ENCODE measurements at places on chromosomes 3 and 15.

DNA sequence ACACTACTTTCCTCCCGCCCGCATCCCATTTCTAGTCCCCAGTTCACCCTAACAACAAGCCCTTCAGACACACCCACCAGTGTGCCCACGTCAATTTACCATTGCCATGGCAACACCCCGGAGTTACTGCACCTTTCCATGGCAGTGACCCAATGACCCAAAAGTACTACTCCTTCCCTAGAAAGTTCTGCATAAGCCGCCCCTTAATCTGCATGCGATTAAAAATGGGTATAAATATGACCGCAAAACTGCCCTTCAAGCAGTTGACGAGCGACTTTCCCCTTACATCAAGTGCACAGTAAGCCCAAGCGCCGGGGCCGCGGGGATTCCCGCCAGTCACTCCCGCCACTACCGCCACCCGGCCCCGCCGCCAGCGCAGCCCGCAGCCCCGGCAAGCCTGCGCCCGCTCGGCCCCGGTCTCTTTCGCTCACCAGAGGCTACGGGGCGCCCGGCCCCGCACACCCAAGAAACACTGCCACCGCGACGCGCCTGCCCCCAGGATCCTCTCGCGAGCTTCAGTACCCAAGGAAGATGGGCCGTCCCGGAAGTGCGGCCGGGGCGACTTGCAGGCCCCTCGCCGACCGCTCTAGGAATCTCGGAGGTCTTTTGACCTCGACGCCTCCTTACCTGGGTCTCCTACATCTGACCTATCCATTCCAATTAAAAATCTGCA, 27.2 kb upstream of the ZNF502 start:
- peak; percentile 66 for DNase-seq

- no peak for DNase-seq
Observed at GRCh38 chr3:181912384-181912783, 200.7 kb downstream of the SOX2 start.

DNA sequence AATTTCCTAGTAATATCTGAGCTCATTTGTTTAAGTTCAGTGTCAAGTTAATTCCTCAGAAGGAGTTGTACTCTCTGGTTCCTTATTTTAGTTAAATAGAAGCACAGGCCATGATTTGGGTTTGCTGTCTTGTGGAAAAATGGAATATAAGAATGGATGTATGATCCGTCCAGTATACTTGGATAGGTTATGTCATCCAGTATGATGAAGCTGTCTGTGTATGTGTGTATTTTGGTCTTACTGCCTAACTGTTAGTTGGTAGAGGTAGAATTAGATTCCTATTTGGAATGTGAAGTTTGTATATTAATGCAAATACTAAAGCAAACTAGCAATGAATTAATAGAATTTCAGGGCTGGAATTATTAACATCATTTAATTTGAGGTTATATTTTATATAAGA, 7.9 kb downstream of the KBTBD8 start:
- DNase-seq = no peak

- no peak for DNase-seq
Observed at GRCh38 chr3:180335050-180335449, 266.9 kb upstream of the TTC14 start.

- peak; percentile 69 for DNase-seq
Observed at GRCh38 chr3:173502983-173503568, 105.5 kb downstream of the NLGN1 start.

GRCh38 chr3:65020281-65021160, 332.7 kb upstream of the ADAMTS9 start:
- DNase-seq = no peak

GRCh38 chr3:196624907-196625306, 14.6 kb upstream of the NRROS start:
- DNase-seq = no peak

- no peak for DNase-seq
Observed at GRCh38 chr3:97742036-97742435, 22.5 kb upstream of the ARL6 start.

GRCh38 chr3:43770426-43771103, 79.8 kb downstream of the ABHD5 start:
- no peak for DNase-seq

DNA sequence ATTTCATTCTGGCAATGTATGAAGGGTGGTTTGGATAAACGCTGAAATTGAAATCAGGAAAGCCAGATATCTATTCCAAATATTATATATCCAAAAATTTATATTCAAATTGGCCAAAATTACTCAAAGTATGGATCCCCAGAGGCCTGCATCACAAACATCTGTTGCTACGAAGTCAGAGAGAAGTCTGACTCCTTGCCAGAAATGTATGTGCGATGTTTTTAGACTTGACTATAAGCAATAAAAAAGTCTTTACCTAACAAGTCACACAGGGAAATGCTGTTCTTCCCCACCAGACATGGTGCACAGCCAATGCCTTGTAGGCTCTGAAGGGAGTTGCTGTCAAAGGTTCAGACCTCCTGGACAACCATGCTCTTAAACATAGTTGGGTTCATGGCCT, 533.1 kb downstream of the OTOL1 start:
- DNase-seq = no peak

DNA sequence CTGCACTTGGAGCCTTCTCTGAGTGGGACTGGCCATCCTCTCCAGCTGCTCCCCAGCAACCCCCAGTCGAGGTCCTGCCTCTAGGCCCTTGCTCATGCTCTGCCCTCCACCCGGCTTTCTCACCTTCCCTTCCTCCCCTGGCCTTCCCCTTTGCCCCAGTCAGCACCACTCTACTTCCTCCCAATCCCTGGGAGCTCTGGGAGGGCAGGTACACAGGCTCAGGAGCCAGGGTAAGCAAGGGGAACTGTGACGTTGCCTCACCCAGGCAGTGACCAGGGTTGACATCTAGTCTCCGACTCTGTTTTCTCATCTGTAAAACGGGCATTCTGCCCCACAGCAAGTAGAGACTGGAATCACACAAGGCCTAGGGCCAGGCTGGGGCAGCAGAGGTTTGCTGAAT, 66.6 kb upstream of the TMEM115 start:
- DNase-seq = no peak

DNA sequence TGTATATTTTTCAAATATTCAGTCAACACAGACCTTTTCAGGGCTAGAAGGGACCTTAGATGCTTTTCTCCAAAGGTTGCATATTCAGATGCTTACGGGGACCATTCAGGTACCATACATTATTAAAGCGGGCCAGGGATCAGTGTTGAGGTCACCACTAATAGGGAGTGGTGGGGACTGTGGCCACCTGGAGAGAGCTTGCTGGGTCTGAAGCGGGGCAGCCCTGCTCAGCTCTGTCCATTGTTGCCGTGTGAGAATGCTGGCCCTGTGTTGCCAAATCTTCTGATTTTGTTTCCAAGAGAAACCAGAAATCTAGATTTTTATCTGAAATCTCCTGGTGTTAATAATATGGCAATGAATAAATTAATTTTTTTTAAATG, 23.7 kb downstream of the ABHD2 start:
- DNase-seq = no peak

GRCh38 chr15:29490747-29491471, 221.3 kb upstream of the NSMCE3 start:
- DNase-seq = no peak

GRCh38 chr15:94259121-94259751, 27.9 kb downstream of the MCTP2 start:
- DNase-seq = no peak

- no peak for DNase-seq
Observed at GRCh38 chr3:195270817-195271409, at the start of gene XXYLT1. Gene XXYLT1, minus strand, starts transcription at chr3:195271159. Its CDS starts 101 bp downstream, at chr3:195271058.

DNA sequence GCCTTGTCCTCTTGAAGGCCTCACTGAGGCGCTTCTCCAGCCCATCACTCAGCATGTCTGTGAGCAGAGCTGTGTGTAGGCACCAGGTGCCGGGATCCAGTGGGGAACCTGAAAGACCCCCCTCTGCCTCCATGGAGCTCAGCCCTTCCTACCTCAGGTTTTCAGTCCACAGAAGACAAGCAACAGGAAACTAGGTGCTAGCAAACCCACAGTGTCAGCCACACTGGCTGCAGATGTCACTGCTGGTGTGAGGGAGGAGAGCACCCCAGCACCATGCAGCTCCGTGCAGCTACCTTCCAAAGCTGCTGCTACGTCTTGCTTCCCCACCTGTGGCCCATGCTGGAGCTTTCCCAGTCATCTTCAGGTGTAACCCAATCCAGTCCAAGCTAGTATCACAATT, 17.9 kb downstream of the PSTPIP1 start:
- no peak for DNase-seq

DNA sequence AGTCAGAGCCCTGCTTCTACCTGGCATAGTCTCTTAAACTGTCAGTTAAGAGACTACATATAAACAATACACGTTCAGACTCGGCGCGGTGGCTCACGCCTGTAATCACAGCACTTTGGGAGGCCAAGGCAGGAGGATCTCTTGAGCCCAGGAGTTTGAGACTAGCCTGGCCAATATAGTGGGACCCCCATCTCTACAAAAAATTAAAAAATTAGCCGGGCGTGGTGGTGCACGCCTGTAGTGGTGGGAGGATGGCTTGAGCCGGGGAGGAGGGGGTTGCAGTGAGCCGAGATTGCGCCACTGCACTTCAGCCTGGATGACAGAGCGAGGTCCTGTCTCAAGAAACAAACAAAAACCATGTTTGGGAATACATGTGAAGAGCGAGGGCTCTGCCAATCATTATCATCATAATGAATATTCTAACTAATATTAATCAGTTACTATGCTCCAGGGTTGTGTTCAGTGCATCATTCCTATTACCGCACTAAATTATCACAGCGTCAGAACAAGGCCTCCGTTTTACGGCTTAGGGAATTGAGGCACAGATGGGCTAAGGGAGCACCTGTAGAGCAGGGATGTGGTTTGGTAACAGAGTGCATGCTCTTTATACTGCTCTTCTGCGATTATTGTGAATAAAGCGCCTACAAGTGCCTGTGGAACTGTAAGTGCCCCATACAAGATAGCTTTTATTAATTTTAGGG, 844 bp upstream of the UQCC5 start:
- DNase-seq = no peak

DNA sequence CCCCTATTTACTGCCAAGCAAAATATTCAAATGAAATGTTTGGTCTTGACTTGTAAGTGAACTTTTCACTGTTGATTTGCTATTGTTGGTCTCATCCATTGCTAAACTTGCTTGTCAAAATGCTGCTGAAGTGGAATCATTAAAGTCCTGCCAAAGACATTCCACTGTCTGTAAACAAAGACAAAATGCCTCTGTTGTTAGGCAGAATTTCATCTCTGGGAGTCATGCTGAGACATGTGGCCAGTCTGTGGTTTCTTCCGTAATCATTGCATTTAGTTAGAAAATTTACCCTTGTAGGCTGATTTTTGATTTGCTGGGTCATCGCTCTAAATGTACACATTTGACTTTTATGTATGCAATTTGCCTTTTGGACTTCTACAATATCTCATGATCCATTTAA, 577.7 kb downstream of the MECOM start:
- peak; percentile 85 for DNase-seq

All from skeletal muscle cell (primary cell).